ENCODE measurements at places on chromosomes 11 and 22.

DNA sequence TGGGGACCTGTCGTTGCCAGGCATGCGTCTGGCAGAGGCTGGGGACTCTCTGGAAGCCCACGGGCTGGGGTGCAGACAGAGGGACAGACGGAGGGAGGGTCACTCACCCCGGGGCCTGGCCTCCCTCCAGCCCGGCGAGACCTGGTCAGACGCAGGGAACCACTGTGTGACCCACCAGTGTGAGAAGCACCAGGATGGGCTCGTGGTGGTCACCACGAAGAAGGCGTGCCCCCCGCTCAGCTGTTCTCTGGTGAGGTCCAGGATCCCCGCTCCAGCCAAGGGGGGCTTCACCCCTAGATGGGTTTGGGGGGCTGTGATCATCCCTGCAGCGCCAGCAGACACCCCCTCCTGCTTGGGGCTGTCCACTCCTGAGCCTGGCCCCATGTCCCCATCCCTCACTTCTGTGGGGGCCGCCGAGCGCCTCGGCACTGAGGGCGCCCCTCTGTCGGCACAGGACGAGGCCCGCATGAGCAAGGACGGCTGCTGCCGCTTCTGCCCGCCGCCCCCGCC is 23.6 kb upstream of the MUC5B start:
- no peak for DNase-seq

GRCh38 chr11:81224396-81224795 is 1509.3 kb downstream of the FAM181B start:
- no peak for DNase-seq

GRCh38 chr11:31499576-31500178 is 9.7 kb downstream of the IMMP1L start:
- no peak for DNase-seq

DNA sequence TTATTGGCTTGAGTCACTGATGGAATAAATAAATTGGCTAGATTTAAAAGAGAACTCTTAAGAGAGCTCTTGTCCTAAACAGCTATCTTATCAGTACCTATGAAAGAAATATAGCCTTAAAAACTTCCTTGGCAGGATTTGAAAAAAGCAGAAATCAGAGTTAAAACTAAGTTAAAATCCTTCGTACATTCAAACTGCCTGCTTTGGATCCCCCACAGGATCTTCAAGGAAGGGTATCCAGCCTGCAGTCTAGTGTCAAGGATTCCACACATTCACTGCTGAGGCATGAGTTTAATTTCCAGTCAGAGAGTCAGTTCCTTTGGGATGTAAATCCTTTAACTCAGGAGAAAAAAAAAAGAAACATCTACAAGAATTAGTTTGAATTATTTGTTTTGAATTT is 242.9 kb upstream of the UBASH3B start:
- DNase-seq = no peak

- DNase-seq = no peak
Observed at GRCh38 chr11:65321828-65322485, 7.3 kb downstream of the CDC42EP2 start.

- DNase-seq = no peak
Observed at GRCh38 chr22:43811777-43812148, 342 bp downstream of the EFCAB6 start.

DNA sequence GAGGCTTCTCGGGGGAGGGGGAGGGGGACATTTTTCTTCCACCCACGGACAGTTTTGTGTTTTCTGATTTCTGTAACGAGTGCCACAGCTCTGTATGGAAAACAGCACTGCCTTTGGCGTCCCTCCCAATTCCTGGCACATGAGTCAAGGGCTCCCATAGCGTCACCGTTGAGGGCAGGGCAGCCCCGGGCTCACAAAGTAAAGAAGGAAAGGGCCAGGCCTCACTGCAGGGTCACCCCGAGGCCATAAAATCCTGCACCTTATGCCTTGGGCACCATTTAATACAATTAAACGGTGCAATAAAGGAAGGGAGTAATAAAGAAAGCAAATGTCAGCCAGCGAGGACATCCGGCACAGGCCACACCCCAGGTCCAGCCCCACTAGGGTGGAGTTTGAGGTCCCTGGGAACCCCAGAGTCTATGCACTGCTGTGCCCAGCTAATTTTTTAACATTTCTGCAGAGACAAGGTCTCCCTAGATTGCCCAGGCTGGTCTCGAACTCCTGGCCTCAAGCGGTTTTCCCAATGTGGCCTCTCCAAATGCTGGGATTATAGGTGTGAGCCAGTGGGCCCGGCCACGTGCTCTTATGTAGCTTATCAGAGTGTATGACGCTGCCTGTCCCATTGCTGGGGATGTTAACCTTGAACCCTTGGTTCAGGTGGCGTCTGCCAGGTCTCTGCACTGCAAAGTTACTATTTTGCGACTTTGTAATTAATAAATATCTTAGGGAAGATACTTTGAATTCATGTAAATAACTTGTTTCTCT is 13.6 kb upstream of the MUC2 start:
- DNase-seq = no peak

DNA sequence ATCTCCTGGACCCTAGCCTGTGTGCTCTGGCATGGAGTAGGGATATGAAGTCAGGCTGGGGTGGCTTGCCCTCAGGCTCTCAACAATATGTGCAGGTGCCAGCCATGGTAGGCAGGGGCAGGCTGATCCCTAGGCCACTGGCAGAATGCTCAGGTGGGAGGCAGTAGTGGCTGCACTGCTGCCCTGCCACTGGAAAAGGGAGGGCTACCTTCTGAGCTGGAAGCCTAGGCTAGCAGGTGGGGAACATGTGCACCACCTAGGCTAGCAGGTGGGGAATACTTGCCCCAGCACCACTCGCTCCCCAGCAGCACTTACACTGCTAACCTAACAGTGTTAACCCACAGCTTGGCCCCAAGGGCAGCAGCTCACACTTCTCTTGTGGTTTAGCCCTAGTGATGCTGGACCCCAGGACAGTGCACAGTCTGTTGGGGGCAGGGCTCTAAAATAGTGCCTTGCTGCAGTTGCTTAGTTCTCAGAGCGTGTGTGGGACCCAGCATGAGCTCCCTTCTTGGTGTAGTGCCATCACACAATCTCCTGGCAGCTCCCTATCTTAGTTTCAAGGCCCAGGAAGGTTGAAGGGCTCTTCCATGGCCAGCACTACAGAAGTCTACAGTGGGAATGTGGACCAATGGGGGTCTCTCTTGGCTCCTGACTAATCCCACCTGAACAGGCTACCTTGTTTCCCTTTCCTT is 130.8 kb downstream of the FCHSD2 start:
- no peak for DNase-seq

GRCh38 chr22:33766091-33766490 is 154.2 kb downstream of the LARGE1 start:
- no peak for DNase-seq

DNA sequence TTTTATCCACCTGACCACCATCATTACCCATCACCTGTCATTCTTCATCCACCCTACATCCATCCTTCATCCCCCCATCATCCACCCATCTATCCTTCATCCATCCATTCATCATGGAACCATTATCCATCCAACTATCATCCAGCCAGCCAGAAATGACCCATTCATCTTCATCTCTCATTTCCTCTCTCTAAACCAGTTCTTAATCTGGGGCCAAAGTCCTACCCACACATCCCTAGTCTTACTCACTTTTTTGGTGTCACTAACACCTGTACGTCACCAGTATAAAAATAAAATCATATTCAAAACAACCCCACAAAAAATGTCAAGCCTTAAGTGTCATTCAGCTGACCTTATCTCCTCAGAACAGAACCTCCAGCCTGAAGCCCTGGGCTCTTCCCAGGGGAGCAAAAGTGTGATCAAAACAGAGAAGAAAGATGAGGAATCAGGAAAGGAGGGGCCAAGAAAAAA is 12.3 kb downstream of the SPI1 start:
- DNase-seq = no peak

DNA sequence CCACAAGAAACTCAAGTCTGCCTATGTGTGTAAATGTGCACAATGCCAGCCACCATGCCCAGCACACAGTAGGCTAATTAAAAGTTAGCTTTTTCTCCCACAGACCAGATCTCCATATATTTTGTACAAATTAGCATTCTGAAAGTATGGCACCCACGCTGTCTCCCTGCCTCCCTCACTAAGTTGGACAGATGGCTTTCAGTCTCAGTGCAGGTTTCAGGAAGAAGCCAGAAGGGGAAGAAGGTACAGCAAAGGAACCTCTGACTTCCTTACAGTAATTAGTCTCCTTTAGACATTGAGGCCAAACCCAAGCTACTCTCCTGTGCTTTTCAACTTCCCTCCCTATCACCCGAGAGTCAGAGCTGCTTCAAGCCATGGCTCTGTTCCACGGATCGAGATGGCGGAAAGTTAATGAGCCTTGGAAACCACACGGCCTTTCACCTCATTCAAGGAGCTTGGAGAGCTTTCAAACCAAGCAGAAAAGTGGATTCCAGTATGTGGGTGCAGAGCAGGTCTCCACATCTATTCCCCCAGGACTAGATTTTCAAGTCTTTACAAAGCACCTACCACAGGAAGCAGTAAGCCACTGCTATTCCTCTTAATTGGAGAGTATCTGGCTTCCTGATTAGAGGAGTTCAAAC is 221.1 kb upstream of the NARS2 start:
- DNase-seq = no peak

GRCh38 chr11:20937826-20938225 is 268.4 kb downstream of the NELL1 start:
- no peak for DNase-seq

DNA sequence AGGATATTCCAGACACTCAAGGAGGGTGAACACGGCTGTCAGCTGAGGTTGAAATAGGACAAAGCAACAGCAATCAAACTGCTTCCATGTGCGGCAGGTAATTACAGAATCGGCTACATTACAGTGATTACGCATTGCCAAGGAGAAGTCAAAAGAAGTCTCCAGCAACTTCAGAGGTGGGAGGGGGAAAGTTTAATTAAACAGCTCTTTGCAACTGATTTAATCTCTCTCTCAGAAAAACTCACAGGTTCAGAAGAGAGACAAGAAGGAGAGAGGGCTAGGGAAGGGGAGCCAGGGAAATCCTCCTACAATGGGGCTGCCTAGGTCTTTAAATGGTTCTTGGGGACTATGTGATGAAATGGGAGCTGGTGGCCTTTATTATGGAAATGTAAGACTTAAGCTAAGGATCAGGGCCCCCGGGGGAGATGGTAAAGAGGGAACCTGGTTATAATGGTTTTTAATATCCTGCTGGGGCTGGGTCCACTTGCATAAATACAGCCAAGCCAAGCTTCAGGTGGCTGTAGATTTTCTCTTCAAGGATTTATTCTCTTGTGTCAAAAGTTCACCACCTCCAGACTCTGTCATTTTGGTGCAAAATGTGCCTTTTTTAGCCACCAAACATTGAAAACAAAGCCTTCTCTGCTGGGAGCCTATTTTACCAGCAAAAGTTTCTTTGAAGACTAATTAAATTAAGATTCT is 354.7 kb upstream of the NARS2 start:
- no peak for DNase-seq

- no peak for DNase-seq
Observed at GRCh38 chr22:33130473-33130872, 72.3 kb upstream of the SYN3 start.

- no peak for DNase-seq
Observed at GRCh38 chr11:126268361-126268707, 361 bp downstream of the SRPRA start.

GRCh38 chr11:64492561-64492960 is 98.5 kb upstream of the SLC22A12 start:
- DNase-seq = no peak

DNA sequence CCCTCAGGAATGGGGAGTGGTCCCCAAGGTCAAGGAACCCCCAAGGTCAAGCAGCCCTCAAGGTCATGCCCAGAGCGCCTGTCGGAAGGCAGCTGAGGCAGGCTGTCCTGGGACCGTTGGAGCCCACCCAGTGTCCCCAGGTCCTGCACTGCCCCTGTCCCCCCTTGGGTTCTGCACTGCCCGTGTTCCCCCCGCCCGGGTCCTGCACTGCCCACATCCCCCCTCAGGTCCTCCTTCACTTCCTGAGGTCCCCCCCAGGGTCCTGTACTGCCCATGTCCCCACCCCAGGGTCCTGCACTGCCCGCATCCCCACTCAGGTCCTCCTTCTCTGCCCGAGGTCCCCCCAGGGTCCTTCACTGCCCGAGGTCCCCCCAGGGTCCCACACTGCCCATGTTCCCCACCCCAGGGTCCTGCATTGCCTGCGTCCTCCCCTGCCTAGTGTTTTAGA is 1073.0 kb downstream of the BRD1 start:
- no peak for DNase-seq

- no peak for DNase-seq
Observed at GRCh38 chr11:35943713-35944502, at the start of gene LDLRAD3. Gene LDLRAD3 (plus strand): TSS chr11:35944062. CDS start chr11:35944099, 37 bp downstream.
